Fibroblast of the aortic adventitia (primary cell): ENCODE measurements at places on chromosomes 7 and 10. TPM values are rescaled to one million over a fixed set of nuclear protein-coding genes. Genes with fewer than 3 reads are reported as not detected.

The APBB1IP gene
- 2.9 and 5.9 TPM in 2 replicates for total RNA-seq

The SPDYE18 gene
- not detected in 2 replicates for total RNA-seq

The CAPZA2 gene
- total RNA-seq = 174 and 246 TPM in 2 replicates

The LRMDA gene
- total RNA-seq = 3.6 and 6.3 TPM in 2 replicates

The TMEM130 gene
- 0.27 and 0.57 TPM in 2 replicates for total RNA-seq

The PLEKHS1 gene
- total RNA-seq = not detected in 2 replicates

The GPR37 gene
- 0.65 and 7.0 TPM in 2 replicates for total RNA-seq

The MBL2 gene
- total RNA-seq = not detected in 2 replicates

The OPN4 gene
- not detected in 2 replicates for total RNA-seq

The CCL24 gene
- not detected in 2 replicates for total RNA-seq

The ATOH7 gene
- not detected in 2 replicates for total RNA-seq

The ABCC2 gene
- total RNA-seq = 0.98 and 1.4 TPM in 2 replicates

The ADCYAP1R1 gene
- total RNA-seq = not detected in 2 replicates

The ADAM12 gene
- total RNA-seq = 82.7 and 83.5 TPM in 2 replicates

The TAS2R41 gene
- total RNA-seq = 0.09 TPM in 1 of 2 replicates, not detected in the other

The CYP3A5 gene
- 1.1 and 2.9 TPM in 2 replicates for total RNA-seq

The ZNF277 gene
- total RNA-seq = 41.4 and 42.8 TPM in 2 replicates

The PAPOLB gene
- 0.18 TPM in 1 of 2 replicates, not detected in the other for total RNA-seq

The MAPK8 gene
- total RNA-seq = 22.4 and 39.1 TPM in 2 replicates

The OGDH gene
- 26.2 and 85.6 TPM in 2 replicates for total RNA-seq

The EN2 gene
- total RNA-seq = under 0.01 TPM in 1 of 2 replicates, not detected in the other

The AS3MT gene
- 2.9 and 7.0 TPM in 2 replicates for total RNA-seq

The LOXL4 gene
- total RNA-seq = 14.3 and 62.5 TPM in 2 replicates

The GNAT3 gene
- total RNA-seq = not detected in 2 replicates

The KNDC1 gene
- under 0.01 and 0.41 TPM in 2 replicates for total RNA-seq

The PLCE1 gene
- total RNA-seq = 4.2 and 8.9 TPM in 2 replicates

The GIMAP5 gene
- not detected in 2 replicates for total RNA-seq

The HOXA1 gene
- total RNA-seq = 0.72 TPM in 1 of 2 replicates, not detected in the other

The TRIM50 gene
- total RNA-seq = not detected in 2 replicates

The POU6F2 gene
- total RNA-seq = not detected in 2 replicates

The GPAM gene
- 8.6 and 10.9 TPM in 2 replicates for total RNA-seq
